Breast epithelium (tissue), 4 donors: ENCODE measurements at places on chromosomes 5 and 9. TPM values are rescaled to one million over a fixed set of nuclear protein-coding genes. Genes with fewer than 3 reads are reported as not detected.
A peak's percentile ranks its signal among the peaks of the same experiment; 100 is the strongest.

The MORN5 gene
- not detected for total RNA-seq

The ASPN gene
- total RNA-seq, result 6.2 TPM

The VCP gene
- 168 TPM for total RNA-seq

The ELAVL2 gene
- 0.59 TPM for total RNA-seq

The CNTFR gene
- total RNA-seq, result 11.3 TPM

GRCh38 chr5:170410401-170410800 is 21.2 kb upstream of the KCNMB1 start:
- DNase-seq, result no peak

- no peak for DNase-seq
Measured at GRCh38 chr9:135903786-135904520, 3.4 kb downstream of the CAMSAP1 start.

- DNase-seq, result no peak
Measured at GRCh38 chr5:61332358-61332749, 296 bp downstream of the ZSWIM6 start.

DNA sequence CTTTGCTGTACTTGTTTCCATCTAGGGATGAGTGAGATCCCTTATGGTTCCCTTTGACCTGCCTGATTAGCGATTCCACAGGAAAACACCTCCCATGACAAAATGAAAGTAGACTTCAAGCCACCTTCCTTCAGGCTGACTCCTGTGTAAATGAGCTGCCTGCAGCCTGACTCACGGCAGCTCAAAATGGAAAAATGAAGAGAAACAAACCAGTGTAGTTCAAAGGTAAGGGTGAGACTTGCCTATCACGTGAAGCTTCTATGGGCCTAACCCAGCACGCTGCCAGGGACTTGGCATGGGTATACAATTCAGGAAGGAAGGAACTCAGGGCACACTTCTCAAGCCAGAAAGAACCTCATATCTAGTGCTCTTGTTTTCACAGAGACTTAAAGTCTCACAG is 110.1 kb upstream of the LRRTM2 start:
- DNase-seq, result no peak

DNA sequence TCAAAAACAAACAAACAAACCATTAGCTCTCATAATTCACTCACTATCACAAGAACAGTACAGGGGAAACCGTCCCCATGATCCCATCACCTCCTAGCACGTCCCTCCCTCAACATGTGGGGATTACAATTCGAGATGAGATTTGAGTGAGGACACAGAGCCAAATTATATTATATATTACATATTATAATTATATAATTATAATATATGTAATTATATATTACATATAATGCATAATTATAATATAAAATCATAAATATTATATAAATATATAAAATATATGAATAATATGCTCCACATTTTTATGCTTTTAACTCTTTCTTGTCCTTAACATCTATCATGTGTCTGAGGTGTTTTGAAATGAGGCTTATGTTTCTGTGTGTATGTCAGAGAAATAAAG is 3.4 kb upstream of the C9 start:
- no peak for DNase-seq

GRCh38 chr5:17259630-17260257 is 42.3 kb downstream of the BASP1 start:
- DNase-seq, result no peak

GRCh38 chr5:180339583-180340183 is 13.5 kb downstream of the GFPT2 start:
- DNase-seq, result no peak

DNA sequence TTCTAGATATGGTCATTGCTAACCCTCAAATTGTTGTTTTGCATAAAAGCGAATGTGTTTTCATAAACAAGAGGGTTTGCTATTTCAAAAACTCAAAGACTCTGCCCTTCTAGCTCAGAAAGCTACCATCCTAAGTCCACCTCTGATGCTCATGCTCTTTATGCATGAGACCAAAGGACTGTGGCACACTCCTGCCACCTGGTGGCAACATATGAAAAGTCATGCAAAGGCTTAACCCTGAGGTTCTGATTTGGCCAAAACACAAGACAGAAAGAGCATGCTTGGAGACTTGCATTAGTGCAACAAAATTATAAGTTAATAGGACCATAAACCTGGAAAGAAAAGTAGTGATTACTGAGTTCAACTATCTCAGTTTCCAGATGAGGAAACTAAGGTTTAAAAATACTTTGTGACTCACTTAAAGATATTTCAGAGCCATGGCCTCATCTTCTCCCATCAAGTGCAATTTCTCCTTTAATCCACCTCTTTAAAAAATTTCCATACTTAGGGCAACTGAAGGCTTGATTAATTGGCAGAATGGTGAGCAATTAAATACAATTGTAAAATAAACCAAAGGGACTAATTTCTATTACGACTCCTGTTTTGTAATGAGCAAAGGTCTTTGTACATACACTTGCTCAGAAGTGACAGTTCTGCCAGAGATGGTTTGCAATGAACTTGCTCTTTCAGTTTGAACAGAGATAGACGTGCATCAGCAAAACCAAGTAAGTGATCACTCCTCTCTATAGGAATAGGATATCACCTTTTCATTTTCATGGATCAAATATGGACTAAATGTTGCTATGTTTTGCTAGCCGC is 110.7 kb upstream of the RAD23B start:
- DNase-seq, result peak; percentile 67

GRCh38 chr5:90894866-90895420 is 336.3 kb downstream of the ADGRV1 start:
- no peak for DNase-seq

GRCh38 chr5:74294231-74294705 is 346.3 kb downstream of the ENC1 start:
- no peak for DNase-seq

DNA sequence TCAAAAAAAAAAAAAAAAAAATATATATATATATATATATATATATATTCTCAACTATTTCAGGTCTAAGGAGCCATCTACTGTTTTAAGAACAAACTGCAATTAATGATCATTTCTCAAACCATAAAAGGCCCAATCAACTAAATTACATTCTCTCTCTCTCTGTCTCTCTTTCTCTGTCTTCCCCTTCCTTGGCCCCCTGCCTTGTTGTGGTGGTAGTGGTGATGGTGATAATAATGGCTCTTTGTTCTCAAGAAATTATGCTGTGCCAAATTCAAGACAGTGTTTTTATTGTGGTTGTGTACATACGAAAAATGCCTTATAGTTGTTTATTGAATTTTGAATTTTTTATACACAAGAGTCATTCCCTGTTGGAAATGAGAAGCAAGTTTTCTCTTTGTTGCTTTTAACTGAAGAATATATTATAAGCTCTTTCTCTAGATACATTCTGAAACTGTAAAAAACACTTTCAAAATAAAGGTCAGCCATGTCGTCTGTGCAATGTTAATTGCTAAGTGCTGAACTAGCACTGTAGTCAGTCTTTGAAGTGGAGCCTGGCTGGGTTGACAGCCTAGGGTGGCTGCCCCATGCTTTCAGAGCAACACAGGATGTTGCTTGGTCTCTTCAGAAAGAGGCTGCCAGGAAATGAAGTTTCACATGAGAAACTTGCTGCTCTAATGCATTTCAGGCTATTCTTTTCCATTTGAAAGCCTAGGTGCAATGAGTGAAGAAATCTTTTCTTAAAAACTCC is 96.0 kb downstream of the HINT1 start:
- peak; percentile 41 for DNase-seq

DNA sequence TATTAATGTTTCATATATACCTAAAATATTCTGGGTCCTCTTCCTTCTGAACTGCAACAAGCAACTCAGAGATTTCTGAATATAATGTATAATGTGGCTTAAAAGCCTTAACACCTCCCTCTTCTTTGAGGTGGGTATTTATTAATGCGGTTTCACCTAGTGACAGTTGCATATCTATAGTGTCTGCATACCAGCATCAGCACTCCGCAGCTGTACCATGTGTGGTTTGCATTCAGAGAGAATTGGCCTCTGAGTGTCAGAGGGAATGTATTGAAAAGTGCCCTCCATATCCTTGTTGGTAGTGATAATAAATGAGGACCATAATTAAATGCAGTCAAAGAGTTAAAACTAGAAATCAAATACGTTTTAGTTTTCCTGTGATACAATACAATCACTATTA is 256.6 kb upstream of the ARRDC3 start:
- no peak for DNase-seq

- DNase-seq, result no peak
Measured at GRCh38 chr9:86792136-86792535, 155.2 kb downstream of the GAS1 start.

DNA sequence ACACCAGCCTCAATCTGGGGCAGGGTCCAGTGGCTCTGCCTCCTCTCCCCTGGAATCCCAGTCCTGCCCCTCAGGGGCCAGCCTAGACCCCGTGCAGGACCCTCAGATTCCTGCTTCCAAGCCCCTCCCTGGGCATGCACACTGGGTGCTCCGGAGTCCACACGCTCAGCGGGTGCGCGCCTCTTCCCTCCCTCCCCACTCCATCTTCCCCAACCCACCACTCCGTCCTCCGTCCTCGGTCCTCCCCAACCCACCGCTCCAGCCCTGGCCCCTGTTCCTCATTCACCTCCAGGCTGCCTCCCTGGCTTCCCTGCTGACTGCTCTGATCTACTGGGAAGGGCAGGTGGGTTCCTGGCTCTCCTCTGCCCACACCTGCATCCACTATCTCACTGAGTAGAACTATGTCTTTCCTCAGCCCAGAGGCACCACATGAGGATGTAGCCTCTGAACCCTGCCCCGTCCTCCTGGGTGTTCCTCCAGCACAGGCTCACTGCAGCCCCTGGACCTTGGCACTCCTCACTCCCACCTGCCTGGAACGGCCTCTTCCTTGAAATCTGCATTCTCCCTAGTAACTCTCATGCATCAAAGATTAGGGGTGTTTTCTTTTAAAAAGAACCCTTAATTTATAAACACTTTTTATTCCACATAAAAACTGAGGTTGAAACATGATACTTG is 92.8 kb downstream of the CAMSAP1 start:
- no peak for DNase-seq

DNA sequence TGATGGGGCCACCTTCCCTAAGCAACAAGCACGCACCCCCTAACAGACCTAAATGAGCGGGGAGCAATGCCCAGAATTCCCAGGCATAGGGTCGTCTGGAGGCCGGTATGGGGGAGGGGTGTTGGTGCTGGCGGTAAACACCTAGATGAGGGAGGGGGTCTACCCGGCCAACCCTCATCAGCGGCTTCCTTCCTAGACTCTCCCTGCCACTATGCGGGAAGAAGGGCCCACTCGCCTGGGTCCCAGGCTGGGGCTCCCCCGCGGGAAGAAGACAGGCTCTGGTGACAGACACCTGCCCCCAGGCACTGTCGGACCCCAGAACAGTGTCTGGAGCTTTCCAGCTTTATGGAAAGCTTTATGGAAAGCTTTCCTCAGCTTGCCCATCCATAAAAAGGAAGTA is 519.0 kb upstream of the SEMA6A start:
- no peak for DNase-seq

DNA sequence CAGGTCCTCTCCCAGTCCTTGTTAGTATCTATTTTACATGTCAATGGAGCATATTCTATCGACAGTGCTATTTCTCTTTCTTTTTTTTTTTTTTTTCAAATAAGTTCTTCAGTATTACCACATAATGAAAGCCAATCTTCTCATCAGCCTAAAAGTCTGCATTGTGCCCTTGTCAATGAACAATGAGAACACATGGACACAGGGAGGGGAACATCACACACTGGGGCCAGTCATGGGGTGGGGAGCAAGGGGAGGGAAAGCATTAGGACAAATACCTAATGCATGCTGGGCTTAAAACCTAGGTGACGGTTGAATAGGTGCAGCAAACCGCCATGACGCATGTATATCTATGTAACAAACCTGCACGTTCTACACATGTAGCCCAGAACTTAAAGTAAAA is 47.7 kb upstream of the TEX48 start:
- DNase-seq, result no peak

- no peak for DNase-seq
Measured at GRCh38 chr5:11785771-11786352, 118.4 kb downstream of the CTNND2 start.

DNA sequence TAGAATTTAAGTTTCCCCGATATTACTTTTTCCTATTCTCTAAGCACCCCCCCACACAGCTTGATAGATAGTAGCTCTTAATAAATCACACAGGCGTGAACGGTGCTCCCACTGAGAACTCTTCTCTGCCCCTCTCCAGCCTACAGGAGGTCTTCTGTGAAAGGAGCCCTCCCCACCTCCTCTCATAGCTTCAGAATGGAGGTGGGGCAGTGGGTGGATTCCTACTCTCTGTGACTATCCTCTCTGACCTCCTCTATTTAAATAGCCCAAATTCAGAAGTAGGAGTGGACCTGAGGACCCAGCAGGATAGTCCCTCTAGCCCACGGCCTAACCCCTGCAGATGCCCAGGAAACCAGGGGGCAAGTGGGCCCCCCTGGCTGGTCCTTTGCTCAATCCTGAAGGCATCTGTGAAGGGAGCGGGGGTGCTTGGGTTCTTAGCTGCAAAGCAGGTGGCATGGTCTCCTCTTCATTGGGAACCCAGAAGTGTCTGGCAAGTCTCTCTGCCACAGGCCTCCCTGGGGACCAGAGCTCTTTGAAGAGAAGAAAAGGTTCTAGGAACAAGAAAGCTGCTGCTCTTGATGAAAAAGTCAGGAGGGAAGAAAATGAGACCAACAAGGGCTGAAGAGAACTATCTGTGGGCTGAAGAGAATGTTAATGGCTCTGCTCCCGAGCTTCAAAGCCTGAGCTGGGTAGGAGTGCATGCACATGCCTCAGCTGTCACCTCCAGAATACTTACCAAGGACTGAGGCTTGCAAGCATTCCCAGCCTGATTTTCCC is 21.1 kb upstream of the HSPA9 start:
- no peak for DNase-seq

- no peak for DNase-seq
Measured at GRCh38 chr9:122695696-122696095, 20.8 kb downstream of the OR1L3 start.

- DNase-seq, result no peak
Measured at GRCh38 chr5:146624179-146624578, 108.2 kb upstream of the GPR151 start.

DNA sequence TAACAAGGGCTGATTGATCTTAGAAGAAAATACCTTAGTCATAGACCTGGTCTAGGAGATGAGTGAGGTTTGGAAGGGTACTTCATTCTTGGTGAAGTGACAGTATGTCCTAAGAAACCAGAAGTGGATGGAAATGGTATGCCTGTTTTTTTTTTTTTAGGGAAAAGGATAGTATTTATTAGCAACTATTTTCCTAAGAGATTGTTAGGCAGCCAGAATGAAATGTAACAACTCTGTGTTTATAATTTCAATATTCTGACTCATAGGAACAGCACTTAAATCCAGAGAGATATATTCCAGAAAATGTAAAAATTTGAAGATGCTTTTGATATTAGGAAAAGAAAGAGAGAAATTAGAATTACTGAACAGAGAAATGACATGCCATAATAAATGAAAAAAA is 21.2 kb upstream of the ARL14EPL start:
- DNase-seq, result no peak
